Gastrocnemius medialis (tissue), 4 donors: ENCODE measurements at places on chromosomes 5 and 9.

- no peaks in the 10 kb centered on the region for H3K27me3 ChIP-seq
- no peaks in the 10 kb centered on the region for H3K36me3 ChIP-seq
- H3K4me3 ChIP-seq = peak overlapping the region; percentile 56
- peak overlapping the region; percentile 92 for H3K27ac ChIP-seq
- DNase-seq = no peak
- peaks cover 47% of the 10 kb centered on the region for H3K4me1 ChIP-seq
These were observed 531 bp downstream of the MVB12B start for GRCh38 chr9:126327006-126327713.

DNA sequence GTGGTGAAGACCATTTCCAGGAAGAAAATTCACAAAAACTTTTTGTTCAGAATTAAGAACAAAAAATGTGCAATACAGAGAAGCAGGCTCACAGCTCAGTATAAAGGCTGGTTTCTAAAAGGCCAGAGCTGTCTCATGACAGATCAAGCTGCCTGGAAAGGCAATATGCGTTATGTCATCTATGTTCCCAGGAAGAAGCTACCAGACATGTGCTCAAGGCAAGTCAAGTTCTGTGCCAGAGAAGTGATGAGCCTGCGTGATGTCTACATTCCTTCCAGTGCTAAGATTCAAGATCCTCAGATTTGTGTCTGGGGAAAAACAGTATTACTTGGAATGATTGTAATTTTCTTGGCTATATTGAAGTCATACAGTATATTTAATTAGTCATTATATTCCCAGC, 104.3 kb downstream of the PDE4D start:
- no peaks in the 10 kb centered on the region for H3K27me3 ChIP-seq
- H3K4me1 ChIP-seq = no peaks in the 10 kb centered on the region
- H3K36me3 ChIP-seq = no peaks in the 10 kb centered on the region
- H3K4me3 ChIP-seq = no peak overlapping the region
- no peak overlapping the region for H3K27ac ChIP-seq
- no peak for DNase-seq

GRCh38 chr5:33309536-33310345, 131.0 kb upstream of the TARS1 start:
- no peaks in the 10 kb centered on the region for H3K27me3 ChIP-seq
- no peaks in the 10 kb centered on the region for H3K4me1 ChIP-seq
- no peaks in the 10 kb centered on the region for H3K36me3 ChIP-seq
- H3K27ac ChIP-seq = no peak overlapping the region

- no peak overlapping the region for H3K4me3 ChIP-seq
- H3K36me3 ChIP-seq = peaks cover 36% of the 10 kb centered on the region
- no peaks in the 10 kb centered on the region for H3K27me3 ChIP-seq
- H3K4me1 ChIP-seq = peaks cover 28% of the 10 kb centered on the region
These were observed 4.1 kb downstream of the IRF1 start for GRCh38 chr5:132486318-132487094.

GRCh38 chr9:19895006-19895405, 106.2 kb upstream of the SLC24A2 start:
- H3K36me3 ChIP-seq = no peaks in the 10 kb centered on the region
- no peak for DNase-seq
- H3K4me1 ChIP-seq = no peaks in the 10 kb centered on the region
- no peaks in the 10 kb centered on the region for H3K27me3 ChIP-seq

GRCh38 chr9:109110329-109111021, 9.3 kb downstream of the TMEM245 start:
- H3K4me1 ChIP-seq = peaks cover 70% of the 10 kb centered on the region
- H3K27me3 ChIP-seq = no peaks in the 10 kb centered on the region
- H3K27ac ChIP-seq = peak overlapping the region; percentile 94
- no peak for DNase-seq
- no peaks in the 10 kb centered on the region for H3K36me3 ChIP-seq

DNA sequence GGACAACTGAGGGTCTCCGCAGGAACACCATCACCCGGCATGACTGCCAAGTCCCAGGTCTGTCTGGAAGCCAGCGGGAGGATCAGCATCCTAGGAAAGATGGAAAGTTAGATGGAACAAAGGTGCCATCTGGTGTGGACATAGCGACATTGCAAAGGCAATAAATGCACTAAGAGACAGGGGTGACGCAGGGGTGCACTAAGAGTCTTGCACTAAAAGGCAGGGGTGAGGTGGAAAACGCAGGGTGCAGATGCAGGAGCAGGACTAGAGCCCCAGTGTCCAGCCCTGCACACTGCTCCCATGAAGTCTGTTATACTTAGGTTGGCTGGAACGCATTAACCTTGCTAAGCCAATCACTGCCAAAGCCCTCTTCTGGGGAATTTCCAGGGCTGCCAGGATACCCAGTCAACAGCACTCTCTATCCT, 15.5 kb downstream of the ATOX1 start:
- peaks cover 28% of the 10 kb centered on the region for H3K4me1 ChIP-seq
- H3K27me3 ChIP-seq = no peaks in the 10 kb centered on the region
- H3K27ac ChIP-seq = no peak overlapping the region
- H3K36me3 ChIP-seq = no peaks in the 10 kb centered on the region
- DNase-seq = no peak

- H3K4me1 ChIP-seq = no peaks in the 10 kb centered on the region
- DNase-seq = no peak
- no peaks in the 10 kb centered on the region for H3K27me3 ChIP-seq
- no peak overlapping the region for H3K4me3 ChIP-seq
- no peaks in the 10 kb centered on the region for H3K36me3 ChIP-seq
These were observed 16.8 kb upstream of the PTGES start for GRCh38 chr9:129769669-129770068.

GRCh38 chr5:36666274-36666673, 59.9 kb downstream of the SLC1A3 start:
- no peaks in the 10 kb centered on the region for H3K27me3 ChIP-seq
- H3K4me1 ChIP-seq = peaks cover 7% of the 10 kb centered on the region
- no peak for DNase-seq
- no peak overlapping the region for H3K27ac ChIP-seq
- no peak overlapping the region for H3K4me3 ChIP-seq

DNA sequence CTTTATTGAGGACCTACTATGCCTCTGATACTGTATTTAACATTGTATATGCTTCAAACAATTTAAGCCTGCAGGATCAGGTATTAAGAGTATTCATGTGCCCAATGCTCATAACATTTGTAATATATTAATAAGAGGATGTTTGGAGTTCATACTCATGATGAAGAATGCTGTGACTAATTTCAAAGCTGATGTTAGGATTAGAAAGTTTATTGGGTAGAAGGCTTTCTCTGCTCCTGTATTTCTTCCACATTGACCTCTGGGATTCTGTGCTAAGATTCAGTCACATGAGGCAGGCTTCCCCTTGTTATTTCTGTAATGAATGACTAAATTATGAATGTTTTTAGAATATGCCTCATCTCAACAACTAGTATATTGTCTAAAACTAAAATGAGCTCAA, 456.4 kb downstream of the NFIB start:
- peaks cover 3% of the 10 kb centered on the region for H3K4me1 ChIP-seq
- H3K4me3 ChIP-seq = no peak overlapping the region
- no peak overlapping the region for H3K27ac ChIP-seq
- no peak for DNase-seq
- no peaks in the 10 kb centered on the region for H3K27me3 ChIP-seq

GRCh38 chr9:130846487-130847305, 11.6 kb downstream of the ABL1 start:
- no peaks in the 10 kb centered on the region for H3K27me3 ChIP-seq
- H3K4me3 ChIP-seq = peak overlapping the region; percentile 8
- peak overlapping the region; percentile 78 for H3K27ac ChIP-seq
- H3K36me3 ChIP-seq = no peaks in the 10 kb centered on the region
- DNase-seq = no peak

DNA sequence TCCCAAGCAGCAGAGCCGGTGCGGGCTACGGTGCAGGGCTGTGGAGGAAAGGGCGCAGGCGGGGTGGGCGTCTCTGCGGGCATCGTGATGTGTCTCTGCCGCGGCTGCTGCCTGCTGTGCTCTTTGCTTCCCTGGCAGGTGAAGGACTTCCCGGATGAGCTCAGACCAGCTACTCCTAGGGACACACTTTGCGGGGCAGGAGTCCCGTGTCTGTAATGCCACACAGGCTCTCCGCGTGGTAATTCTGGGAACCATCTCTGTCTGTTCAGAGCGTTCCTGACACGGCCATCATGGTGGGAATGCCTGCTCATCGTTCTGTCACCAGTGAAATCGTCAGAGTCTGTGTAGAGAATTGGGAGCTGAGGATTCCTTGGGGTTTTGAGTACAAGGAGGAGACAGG, 235.5 kb downstream of the FANCC start:
- peak overlapping the region; percentile 91 for H3K27ac ChIP-seq
- H3K4me3 ChIP-seq = no peak overlapping the region
- DNase-seq = peak; percentile 27
- H3K4me1 ChIP-seq = peaks cover 83% of the 10 kb centered on the region

DNA sequence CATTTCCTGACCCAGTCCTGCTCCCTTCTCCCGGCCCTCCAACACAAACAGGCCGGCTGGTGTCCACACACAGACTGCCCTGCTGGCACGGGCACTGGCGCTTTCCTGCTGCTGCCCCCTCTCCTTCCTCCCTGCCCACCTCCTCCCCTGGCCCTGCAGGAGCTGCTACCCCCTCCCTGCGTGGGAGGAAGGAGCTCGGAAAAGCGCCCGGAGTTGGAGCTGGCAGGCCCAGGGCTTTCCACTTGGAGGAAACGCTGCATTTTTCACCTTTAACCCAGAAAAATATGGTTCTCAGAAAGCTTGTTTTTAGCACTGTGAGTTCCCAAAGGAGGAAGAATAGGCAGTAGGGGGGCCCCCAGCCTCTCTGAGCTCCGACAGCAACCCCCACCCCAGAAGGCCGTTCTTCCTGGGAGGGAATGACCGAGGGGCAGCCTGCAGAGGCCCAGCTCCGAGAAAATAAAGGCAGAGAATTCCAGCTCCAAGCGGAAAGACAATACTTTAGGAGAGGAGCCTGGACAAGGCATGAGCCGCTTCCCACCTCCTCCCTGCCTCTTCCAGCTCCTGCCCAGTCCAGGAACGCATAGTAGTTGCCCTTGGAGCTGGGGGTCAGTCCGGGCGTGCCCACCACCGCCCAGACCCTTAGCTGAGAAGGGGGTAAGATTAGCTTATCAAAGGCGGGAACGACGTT, 88.9 kb downstream of the LIFR start:
- H3K27ac ChIP-seq = peak overlapping the region; percentile 97
- no peaks in the 10 kb centered on the region for H3K27me3 ChIP-seq
- DNase-seq = peak; percentile 47
- H3K4me3 ChIP-seq = peak overlapping the region; percentile 54

DNA sequence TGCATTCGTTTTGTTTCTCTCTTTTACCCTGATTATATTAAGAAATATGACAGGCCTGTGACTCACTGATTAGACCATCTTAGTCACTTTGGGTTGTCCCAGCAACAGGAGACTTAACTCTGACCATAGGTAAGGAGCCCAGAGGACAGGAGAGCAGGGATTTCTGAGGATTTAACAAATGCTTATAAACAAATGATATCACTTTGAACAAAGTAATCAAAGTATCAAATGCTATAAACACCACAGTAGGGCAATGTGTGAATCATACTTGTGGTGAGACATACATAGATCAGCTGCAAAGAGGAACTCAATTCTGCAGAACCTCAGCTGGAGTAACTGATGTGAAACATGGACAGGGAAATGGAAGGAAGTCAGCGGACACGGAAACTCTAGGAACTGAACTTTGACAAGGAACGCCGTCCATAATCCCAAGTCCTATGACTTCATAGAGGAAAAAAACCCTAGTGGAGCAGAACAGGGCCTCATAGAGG, 190.6 kb upstream of the MSX2 start:
- no peaks in the 10 kb centered on the region for H3K36me3 ChIP-seq
- H3K4me3 ChIP-seq = no peak overlapping the region
- H3K27ac ChIP-seq = no peak overlapping the region
- no peak for DNase-seq
- no peaks in the 10 kb centered on the region for H3K27me3 ChIP-seq

DNA sequence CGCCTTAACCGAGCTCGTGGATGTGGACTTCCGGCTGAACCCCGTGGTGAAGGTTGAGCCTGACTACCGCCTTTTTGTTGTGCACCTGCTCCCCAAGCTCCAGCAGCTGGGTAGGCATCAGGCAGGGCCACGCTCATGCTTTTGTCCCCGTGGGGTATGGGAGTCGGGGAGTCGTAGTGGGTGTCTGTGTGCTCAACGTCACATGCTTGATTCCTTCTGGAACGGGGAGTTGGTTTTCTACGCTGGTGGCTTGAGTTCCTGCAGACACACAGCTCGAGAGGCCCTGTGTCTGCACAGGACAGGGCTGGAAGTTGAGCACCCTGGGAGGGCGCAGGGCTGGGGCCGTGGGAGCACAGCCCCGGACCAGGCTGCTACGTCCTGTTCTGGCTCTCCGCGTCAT, 8.0 kb downstream of the CEP72 start:
- DNase-seq = no peak
- no peaks in the 10 kb centered on the region for H3K36me3 ChIP-seq

- peaks cover 6% of the 10 kb centered on the region for H3K4me1 ChIP-seq
- H3K4me3 ChIP-seq = peak within 1 kb of the TSS; percentile 57
- H3K36me3 ChIP-seq = no peaks in the 10 kb centered on the region
- DNase-seq = no peak
- peak within 1 kb of the TSS; percentile 26 for H3K27ac ChIP-seq
These were observed at the start of gene F2R for GRCh38 chr5:76715736-76716455. Gene F2R (plus strand): TSS chr5:76716126. CDS start chr5:76716308, 182 bp downstream.

GRCh38 chr5:15943487-15943886, 236.1 kb downstream of the MARCHF11 start:
- no peaks in the 10 kb centered on the region for H3K36me3 ChIP-seq
- no peaks in the 10 kb centered on the region for H3K27me3 ChIP-seq
- no peaks in the 10 kb centered on the region for H3K4me1 ChIP-seq
- H3K4me3 ChIP-seq = no peak overlapping the region
- DNase-seq = no peak
- no peak overlapping the region for H3K27ac ChIP-seq

DNA sequence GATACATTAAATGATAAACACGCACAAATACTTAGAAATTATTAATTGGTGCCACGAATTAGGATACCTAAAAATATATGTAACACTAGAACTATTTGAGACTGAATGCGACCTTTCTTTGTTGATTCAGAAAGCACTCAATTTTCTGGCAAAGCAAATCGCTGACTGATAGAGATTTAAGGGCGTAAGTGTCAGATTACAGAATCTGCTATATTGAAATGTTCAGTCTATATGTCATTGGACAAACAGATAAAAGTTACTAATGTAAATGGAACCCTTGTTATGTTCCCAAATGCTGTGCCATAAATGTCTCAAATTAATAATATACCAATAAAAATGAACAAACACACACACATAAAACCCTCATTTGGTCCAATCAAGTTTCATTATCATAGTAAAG, 137.9 kb downstream of the MPDZ start:
- no peaks in the 10 kb centered on the region for H3K27me3 ChIP-seq
- no peak for DNase-seq
- H3K4me1 ChIP-seq = peaks cover 34% of the 10 kb centered on the region
- no peak overlapping the region for H3K27ac ChIP-seq
- H3K36me3 ChIP-seq = peaks cover 35% of the 10 kb centered on the region

GRCh38 chr9:97237951-97238889, 69.2 kb upstream of the CCDC180 start:
- DNase-seq = peak; percentile 57
- H3K36me3 ChIP-seq = no peaks in the 10 kb centered on the region
- H3K27ac ChIP-seq = peak overlapping the region; percentile 80
- H3K4me3 ChIP-seq = peak overlapping the region; percentile 73
- no peaks in the 10 kb centered on the region for H3K27me3 ChIP-seq
